ENCODE measurements at places on chromosomes 13 and 19.

DNA sequence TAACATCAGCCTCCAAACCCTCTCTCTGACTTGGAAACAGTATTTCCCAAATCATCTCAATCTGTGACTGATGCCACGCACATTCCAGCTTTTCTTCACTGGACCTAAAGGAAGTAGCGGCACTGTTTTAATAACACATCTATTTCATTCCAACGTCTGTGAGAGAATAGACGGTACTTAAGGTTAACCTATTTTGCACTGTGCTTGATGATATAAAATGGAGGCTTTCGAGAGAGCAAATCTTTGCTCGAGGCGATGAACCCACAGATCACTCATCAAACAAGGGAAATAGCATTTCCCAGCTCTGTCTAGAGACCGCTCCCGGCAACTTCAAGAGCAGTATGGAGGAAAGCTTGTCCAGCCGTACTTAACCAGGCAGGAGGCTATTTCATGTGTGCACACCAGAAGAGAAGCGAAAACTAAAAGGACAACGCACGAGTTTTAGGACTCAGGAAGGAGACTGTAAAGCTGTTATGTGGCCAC lies 2.9 kb downstream of the UBL3 start:
- DNase-seq: no peak

GRCh38 chr19:57171551-57172081 lies 4.3 kb upstream of the DUXA start:
- DNase-seq: no peak

DNA sequence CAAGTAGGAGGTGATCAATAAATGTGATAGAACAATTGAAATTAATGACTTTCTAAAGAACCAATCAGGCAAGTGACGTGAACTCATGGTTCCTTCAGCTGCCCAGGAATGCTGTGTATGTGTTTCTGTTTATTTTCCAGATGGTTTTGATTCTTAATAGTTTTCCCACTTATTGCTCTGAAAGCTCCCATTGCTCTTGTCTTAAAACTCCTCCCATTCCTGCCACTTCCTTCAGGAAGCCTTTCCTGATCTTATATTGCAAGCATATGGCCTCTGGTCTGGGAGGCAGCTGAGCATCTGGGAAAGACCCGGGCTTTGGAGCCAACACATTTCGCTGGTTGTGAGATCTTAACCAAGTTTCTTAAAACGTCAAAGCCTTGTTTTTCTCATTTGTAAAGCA lies 17.1 kb upstream of the LATS2 start:
- no peak for DNase-seq

DNA sequence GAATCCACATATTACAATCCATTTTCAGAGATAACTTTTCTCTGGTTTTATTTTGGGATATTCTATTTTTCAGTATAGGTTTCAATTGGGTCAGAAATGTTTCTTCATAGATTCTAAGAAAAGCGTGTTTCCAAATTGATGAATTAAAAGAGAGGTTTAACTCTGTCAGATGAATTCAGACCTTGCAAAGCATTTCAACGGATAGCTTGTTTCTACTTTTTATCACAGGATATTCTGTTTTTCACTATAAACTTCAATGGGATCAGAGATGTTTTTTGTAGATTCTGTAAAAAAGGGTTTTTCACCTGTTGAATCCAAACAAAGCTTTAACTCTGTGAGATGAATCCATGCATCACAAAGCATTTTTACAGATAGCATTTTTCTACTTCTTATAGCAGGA lies 1498.1 kb downstream of the UQCRFS1 start:
- DNase-seq: no peak

DNA sequence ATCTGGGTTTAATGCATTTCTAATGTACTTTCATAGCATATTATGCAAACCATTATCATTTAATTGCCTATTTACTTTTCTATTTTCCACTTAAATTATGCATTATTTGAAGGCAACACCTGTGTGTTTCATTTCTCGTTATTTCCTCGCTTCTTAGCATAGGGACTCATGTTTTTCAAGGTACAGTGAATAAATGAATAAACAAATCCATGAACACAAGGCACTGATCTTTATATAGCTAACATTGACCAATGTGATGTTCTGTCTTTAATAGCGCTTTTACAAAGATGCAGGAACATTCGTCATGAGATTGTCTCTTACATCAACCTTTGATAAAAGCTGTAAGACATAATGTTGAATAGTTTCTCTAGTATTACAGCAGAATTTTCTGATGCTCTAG lies 121.2 kb downstream of the B3GLCT start:
- DNase-seq: no peak

GRCh38 chr19:15037586-15037985 lies 11.7 kb upstream of the CASP14 start:
- no peak for DNase-seq

DNA sequence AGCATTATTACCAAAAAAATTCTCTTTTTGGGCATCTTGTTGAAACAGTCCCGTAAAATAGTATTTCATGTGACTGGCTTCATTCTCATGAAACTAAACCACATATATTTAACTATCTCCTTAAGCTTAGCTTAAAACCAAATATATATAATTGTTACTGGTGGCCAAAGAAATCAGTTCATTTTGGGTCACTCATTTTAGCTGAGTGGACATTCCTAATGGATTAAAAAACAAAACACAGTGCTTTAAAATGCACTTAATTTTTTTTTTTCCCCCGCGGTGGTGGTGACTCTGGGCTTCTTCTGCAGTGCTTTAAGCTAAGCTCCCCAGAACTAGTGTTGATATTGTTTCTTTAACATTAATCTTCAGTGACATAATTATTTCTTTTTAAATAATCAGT lies 540.1 kb downstream of the GPC6 start:
- DNase-seq: no peak

GRCh38 chr19:45152504-45153338 lies 8.1 kb downstream of the NKPD1 start:
- DNase-seq: no peak

All from LoVo (cell line).